Myocyte (in vitro differentiated cells): ENCODE measurements at places on chromosomes 3 and 15. TPM values are rescaled to one million over a fixed set of nuclear protein-coding genes. Genes with fewer than 3 reads are reported as not detected.
A peak's percentile ranks its signal among the peaks of the same experiment; 100 is the strongest.

DNA sequence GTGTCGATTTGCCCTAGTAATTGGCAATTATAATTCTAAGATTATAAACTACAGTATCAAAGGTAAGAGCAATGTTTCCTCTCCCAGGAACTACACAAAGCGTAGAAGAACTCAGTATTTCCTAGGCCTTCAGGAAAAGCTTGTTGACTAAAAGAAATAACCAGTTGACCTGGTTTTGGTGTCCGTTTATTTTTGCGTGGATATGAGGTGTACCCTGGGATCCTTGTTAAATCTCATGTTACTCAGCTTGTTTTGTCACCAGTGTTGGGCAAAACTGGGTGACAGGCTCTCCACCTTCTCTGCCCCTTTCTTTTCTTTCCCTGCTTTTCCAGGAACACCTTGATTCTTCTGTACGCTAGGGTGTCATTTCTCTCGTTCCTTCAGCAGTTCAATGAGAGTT is 97.2 kb downstream of the CACNA1D start:
- no peak for DNase-seq

SLC27A2 gene
- total RNA-seq: not detected in 2 replicates

DNA sequence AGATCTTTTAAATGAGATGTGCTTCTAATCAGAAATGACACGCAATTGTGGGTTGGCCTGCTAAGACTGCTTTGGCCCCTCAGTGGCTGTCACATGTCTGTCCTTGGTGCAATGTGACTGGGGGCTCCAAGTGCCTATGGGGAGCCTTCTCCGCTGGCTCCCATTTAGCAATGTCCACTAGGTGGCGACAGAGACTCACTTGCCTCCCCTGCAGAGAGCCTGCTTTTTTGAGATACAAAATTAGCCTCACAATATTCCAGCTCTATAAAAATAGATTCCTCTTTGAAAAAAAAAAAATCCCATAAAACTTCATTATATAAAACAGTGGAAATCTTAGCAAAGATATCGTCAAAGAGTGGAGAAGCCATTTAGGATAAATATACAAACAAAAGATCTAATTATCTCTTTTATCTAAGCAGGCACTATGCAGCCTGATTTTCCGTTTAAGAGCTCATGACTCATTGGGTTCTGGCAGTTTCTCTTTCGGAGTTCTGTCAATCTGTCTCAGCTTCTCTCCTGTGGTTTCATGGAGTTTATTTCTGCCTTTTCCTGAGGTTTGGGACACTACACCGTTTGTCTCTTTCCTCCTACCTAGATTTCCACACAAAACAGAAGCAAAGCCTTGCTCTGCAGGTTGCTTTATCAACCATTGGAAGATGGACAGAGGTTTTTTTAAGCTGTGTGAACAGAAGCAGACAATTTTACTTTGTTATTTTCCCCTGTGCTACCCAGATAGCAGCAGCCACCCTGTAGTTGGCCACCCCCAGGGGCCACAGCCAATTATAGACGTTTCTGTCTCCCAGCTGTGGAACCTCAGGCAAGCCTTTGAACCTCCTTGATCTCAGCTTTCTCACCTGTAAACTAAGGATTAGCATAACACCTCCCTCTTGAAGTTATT is 68.4 kb upstream of the TNFAIP8L3 start:
- peak; percentile 90 for DNase-seq

SLC9C1 gene
- not detected in 2 replicates for total RNA-seq

GOLGA6L24 gene
- total RNA-seq: not detected in 2 replicates

DVL3 gene
- total RNA-seq: 119 and 139 TPM in 2 replicates

DNA sequence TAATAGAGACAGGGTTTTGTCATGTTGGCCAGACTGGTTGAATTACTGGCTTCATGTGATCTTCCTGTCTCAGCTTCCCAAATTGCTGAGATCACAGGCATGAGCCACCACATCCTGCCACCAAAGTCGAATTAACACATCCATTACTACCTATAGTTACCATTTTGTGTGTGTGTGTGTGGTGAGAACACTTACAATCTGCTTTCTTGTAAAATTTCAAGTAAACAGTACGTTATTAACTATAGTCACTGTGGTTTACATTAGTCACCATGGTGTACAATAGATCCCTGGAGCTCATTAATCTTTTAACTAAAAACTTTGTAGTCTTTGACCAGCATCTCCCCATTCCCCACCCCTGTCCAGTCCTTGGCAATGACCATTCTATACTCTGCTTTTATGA is 270.0 kb downstream of the NAALADL2 start:
- no peak for DNase-seq

PLSCR2 gene
- total RNA-seq: not detected in 2 replicates

ABHD6 gene
- total RNA-seq: 5.8 and 6.1 TPM in 2 replicates

DNA sequence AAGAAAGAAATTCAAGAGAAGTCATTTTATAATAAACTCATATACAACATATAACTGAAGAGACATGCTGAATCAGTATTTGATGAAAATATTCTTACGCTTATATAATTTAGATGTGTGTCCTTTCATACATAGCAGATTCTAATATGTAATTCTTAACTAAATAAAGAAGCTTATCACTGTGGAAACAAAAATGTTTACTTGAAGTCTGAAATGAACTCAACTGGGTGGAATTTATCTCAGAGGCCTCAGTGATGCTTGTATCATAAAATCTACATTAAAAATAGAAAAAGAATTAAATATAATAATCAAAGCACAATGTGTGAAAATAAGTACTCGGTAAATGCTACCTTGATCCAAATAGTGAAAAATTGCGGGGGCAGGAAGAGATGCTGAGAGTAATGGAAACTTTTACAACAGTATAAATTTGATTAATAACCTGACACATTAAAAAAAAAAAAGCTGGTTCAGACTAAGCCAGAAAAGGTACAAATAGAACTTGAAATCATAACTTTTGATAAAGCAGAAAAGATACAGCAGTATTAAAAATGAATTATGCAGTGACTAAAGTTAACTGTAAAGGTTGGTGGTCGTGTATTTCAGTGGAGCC is 12.0 kb upstream of the CBLB start:
- DNase-seq: no peak

- DNase-seq: peak; percentile 6
Observed at GRCh38 chr3:44280631-44281030, 38.9 kb downstream of the TOPAZ1 start.

DNA sequence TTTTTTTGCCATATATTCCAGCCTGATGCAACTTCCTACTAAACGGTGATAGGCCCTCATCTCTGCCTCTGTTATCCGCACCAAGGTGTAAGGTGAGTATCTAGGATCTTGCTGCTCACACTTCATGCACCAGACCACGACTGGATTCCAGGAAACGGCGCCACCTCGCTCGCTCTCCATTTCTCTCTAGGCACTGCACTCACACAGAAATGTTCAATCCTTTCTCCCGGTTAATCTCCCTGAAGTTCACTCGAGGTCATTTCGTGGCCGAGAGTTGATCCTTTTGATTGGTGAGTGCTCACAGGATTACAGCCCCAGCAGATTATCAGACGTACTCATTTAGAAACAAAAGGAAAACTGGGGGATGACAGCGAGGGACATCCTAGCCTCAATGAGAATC is 28.1 kb downstream of the MCF2L2 start:
- no peak for DNase-seq

DNA sequence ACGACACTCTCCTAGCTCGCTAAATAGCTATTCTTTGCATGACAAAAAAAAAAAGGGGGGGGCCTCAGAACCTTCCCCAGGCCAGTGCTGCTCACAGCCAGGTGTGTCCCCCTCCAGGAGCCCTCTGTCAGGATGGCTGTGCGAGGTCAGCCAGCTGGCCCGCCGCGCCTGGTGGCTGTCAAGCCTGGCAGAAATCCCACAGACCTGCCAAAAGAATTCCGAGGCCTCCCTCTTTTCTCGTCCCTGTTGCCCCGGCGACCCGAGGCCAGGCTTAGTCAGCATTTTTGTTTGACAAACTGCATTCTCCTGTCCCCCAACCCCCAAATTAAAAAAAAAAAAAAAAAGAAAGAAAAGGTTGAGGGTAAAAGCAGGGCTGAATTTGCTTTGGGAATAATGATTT is 61.9 kb downstream of the TM4SF4 start:
- peak; percentile 80 for DNase-seq

ARID3B gene
- 0.36 and 0.88 TPM in 2 replicates for total RNA-seq

CKMT1B gene
- total RNA-seq: not detected in 2 replicates

DNA sequence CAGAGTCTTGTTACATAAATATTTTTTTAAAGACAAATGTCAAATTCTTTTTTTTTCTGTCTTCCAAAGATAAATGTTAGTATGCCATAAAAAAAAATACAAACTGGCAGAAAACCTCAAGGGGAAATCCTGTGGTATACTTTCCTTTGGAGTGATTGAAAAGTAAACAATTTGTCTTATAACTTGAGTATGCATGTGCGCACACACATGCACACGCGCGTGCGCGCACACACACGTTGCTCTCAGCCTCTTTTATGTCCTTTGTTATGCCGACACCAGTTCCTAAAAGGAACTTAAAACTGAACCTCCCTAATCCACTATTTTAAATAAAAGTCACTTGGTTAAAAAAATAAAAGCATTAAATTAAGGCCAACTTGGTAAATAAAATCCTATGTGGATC is 58.1 kb downstream of the TGFBR2 start:
- DNase-seq: no peak

ARNT2 gene
- total RNA-seq: 26.3 and 26.6 TPM in 2 replicates

PGBD4 gene
- total RNA-seq: 3.5 and 3.6 TPM in 2 replicates

GRCh38 chr3:175896655-175897054 is 1037.5 kb downstream of the NAALADL2 start:
- DNase-seq: no peak

SLC51A gene
- not detected in 2 replicates for total RNA-seq

DNA sequence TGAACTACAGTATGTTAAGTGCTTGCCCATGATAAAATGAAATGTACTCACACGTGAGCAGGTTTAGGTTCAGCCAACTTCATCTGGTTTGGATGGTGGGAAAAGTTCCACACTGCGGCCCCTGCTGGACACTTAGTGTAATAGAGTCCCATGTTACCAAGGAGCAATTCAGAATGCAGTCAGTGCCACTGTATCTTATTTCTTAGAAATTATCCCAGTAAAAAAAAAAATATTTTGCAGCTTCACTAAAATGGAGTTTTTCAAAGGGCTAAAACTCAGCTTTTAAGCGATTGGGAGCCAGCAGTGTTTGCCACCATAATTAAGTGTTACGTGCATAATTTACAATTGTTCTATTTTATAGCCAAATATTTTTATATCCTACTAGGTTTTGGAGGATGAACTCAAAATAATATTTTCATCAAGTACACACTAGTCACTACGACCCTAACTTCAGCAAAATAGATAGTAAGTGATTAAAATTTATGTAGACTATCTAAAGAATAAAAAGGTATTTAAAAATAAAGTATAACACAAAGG is 371.7 kb upstream of the GBE1 start:
- DNase-seq: peak; percentile 59

ARRDC4 gene
- total RNA-seq: 22.7 and 30.6 TPM in 2 replicates

- peak; percentile 62 for DNase-seq
Observed at GRCh38 chr3:24704496-24704895, 209.8 kb upstream of the THRB start.
